ENCODE measurements at places on chromosomes 1 and 21. TPM values are rescaled to one million over a fixed set of nuclear protein-coding genes. Genes with fewer than 3 reads are reported as not detected.

DNA sequence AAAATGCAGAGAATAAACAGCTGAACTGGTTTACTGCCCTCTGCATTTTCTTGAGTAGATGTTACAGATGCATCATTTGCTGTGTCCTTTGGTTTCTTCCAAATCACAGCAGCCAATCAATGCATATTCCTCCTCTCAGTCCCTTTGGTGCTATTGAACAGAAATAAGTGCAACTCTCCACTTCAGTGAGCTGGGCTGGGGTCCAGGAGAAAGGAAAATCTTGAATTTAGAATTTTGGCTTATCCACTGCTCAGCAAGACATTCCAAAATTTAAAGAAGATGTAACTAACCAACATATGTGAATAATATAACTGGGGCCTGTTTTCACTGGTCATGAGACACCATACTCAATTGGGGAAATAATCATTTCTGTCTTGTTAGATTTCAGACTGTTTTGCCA is 39.2 kb downstream of the PRMT6 start:
- DNase-seq = no peak

Gene MARK1
- not detected for total RNA-seq

- DNase-seq = peak; percentile 60
Observed at GRCh38 chr21:26169611-26170470, 729 bp downstream of the APP start.

GRCh38 chr1:55426619-55427018 is 211.5 kb upstream of the USP24 start:
- DNase-seq = no peak

DNA sequence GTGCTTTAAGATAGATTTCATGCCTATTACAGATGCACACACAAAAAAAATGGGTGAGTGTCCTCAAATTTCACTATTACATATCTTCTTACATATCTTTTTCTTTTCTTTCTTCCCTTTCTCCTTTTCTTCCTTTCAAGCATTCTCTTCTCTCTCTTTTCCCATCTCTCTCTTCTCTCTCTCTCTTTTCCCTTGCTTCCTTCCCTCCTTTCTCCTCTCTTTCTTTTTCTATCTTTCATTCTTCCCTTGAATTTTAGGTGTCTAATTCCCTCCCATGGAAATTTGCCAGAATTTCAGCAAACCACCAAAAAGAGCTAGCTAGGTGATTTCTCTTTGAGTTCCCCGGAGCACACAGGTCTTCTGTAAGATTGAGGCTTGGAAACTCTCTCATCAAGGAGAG is 395.3 kb upstream of the RUNX1 start:
- DNase-seq = no peak

DNA sequence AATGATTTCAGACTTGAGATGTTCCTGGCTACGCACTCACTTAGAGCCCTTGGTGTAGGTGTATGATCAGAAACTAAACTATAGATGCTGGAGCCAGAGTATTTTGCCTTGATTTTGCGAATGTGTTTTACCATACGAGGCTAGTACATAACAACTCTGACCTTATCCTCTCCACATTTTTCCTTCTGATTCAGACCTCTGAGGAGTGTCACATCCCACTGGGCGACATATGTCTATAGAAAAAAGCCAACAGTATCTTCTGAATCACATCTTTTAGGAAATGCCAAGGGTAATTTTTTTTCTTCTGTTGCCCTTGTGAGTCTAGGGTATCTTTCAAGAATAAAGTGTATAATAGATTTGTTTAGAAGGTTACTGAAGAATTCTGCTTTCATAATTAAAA is 49.6 kb downstream of the AK4 start:
- no peak for DNase-seq

DNA sequence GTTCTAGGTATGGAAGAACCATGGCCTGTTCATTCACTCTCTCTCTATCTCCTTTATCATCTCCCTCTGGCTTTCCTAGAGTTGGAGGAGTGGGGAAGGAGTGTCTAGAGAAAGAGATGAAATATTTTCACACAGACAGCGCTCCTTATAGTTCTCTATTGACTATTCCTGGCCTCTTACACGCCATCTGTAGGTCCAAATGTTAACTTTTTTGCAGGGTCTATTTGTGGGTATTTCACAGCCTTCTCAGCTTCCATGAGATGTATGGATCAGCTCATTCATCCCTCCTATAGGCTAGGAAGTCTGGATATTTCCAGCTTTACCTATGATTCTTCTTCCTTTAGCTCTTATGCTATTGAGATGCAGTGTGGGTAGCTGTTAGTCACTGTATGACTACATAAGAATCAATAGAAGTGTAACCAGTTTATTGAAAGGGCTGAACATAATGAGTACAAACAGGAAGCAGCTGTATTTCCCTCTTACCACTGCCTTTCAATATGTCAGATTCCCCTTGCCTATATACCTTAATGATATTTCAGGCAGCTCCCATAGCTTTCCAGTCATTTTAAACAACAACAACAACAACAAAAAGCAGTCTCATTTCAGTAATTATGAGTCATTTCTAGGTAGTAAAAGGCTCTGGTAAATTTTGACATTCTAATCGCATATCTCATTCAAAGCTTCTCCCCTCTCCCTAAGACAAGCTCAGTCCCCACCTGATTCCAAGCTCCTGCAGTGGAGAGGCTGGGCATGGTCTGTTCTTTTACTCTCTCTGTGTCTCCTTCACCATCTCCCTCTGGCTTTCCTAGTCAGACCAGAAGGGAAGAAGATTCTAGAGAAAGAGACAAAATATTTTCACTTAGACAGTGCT is 149.5 kb downstream of the TTLL7 start:
- no peak for DNase-seq

- DNase-seq = no peak
Observed at GRCh38 chr21:25910809-25911208, 176.0 kb downstream of the GABPA start.

- DNase-seq = no peak
Observed at GRCh38 chr1:6688757-6689156, 12.9 kb downstream of the DNAJC11 start.

- DNase-seq = no peak
Observed at GRCh38 chr1:226407199-226407496, 745 bp downstream of the PARP1 start.

GRCh38 chr1:26184086-26184485 is 6.3 kb upstream of the CATSPER4 start:
- no peak for DNase-seq

DNA sequence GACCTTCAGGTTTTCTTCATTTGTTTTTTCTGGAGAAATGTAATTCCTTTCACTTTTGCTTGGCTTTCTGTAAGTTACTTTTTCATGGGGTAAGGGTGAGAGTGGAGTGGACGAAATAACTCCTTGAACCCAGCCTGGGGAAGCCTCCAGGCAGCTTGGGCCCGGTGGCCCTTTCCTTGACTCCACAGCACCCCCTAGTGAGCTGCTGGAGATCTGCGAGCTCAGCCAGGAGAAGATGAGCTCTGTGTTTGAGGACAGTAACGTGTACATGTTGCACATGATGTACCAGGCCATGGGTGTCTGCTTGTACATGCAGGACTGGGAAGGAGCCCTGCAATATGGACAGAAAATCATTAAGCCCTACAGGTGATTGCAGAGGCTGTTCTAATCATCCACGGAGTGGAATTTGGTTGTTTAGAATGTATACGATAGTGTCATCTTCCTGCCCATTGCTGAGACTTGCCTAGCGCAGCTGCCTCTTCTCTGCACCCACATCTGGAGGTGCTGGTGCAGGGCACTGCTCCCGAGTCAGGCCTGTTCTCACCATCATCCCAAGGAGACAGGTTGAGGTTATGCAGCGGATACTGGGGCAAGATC is 51.0 kb downstream of the SMYD2 start:
- peak; percentile 66 for DNase-seq

DNA sequence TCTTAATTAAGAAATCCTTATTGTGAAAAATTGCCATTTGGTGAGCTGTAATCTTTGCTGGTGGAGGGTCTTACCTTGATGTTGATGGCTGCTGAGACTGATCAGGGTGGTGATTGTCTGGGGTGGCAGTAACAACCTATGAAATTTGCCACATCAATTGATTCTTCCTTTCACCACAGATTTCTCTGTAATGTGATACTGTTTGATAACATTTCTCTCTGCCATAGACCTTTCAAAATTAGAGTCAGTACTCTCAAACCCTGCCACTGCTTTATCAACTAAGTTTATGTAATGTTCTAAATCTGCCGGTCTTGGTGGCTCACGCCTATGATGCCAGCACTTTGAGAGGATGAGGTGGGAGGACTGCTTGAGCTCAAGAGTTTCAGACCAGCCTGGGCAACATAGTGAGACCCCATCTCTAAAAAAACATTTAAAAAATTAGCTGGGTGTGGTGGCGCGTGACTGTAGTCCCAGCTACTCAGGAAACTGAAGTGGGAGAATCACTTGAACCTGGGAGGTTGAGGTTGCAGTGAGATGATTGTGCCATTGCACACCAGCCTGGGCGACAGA is 5.0 kb downstream of the KPNA6 start:
- DNase-seq = peak; percentile 33

DNA sequence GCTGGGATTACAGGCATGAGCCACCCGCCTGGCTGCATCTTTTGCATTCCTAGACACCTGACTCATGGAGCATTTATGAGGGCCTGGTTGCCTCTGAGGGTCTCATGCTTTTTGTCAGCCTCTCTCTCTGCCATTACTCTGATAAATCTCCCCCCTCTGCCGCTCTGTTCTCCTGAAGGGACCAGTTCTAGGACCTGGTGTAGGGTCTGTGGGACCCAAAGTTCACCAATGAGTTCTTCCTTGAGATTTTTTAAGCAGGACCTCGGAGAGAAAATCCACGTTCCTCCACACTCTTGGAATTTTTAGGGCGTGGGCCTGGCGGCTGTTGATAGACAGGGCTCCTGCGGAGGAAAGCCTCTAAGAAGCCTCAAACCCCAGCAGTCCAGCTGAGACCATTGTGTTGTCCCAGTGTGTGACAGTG is 91.9 kb upstream of the ERRFI1 start:
- DNase-seq = no peak

GRCh38 chr1:238898856-238899255 is 487.5 kb upstream of the CHRM3 start:
- DNase-seq = no peak

DNA sequence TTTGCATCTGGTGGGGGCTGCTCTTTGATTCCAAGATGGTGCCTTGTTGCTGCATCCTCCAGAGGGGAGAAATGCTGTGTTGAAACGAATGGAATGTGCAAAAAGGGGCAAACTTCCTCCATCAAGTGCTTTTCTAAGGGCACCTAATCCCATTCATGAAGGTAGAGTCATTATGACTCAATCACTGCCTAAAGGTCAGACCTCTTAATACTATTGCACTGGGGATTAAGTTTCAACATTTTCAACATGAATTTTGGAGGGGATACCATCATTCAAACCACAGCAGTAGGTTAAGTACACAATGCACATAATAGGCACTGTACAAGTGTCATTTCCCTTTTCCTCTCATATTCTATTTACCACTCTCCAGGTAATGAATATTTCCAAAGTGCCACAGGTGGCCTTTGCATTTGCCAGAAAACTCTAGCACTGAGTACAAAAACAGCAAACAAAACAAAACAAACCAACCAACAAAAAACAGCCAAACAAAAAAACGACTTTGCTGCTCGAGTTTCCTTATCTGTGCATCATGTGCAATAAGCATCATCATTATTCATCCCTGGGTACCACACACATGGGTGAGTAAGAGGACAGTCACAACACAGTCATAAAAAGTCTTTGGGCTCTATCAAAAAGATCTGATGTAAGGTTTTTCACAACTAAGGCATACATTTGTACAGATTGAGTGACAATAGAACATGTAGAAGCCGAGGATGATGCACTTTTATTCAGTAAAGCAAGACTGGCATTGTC is 42.5 kb downstream of the IFI44 start:
- DNase-seq = no peak

- no peak for DNase-seq
Observed at GRCh38 chr1:10943991-10944730, 68.3 kb upstream of the TARDBP start.

Gene SELP
- total RNA-seq = 0.70 TPM

GRCh38 chr1:225771661-225772322 is 5.8 kb upstream of the SRP9 start:
- DNase-seq = no peak

DNA sequence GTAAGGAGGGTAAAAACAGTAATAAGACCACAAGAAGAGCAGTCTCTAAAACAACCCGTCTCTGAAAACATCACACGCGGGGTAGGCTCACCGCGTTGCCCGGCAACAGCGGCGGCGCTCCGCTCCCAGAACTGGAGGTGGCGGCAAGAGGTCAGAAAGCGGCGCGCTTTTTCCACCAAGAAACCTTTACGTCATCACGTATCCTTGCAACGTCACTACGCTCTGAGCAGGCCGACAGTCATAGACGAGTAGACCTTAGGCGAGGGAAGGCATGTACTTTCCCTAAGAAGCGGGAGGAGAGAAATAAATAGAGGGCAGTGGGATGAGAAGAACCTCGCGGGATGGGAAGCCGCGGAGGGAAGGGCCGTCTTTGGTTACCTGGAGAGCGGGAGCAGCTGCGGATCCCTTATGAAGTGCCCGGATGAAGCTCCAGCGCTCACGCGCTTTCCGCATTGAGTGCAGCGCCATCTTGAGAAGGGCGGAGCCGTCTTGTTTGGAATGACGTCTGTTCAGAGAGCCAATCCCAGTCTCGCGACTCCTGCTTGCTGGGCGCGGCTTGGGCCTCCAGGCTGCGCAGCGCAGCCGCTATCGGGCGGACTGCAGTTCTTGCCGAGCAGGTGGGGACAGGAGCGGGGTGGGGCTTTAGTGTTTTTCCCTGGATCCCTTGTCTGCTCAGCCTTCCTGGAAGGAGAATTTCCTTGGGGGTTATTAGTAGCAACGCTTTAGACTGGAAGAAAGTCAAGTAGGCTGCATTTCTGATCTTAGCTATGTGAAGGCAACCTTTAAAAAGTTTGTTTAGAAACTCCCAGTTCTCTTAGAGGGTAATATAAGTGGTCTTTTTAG is at the start of gene WARS2:
TSS of gene WARS2 (minus strand) at position 477 of the 843 bp plus-strand sequence. CDS start at position 468, 9 bp downstream.
- DNase-seq = peak; percentile 95

GRCh38 chr1:197844651-197845050 is 57.8 kb upstream of the C1orf53 start:
- no peak for DNase-seq

- DNase-seq = no peak
Observed at GRCh38 chr1:12097321-12097720, 34.2 kb downstream of the TNFRSF8 start.

- no peak for DNase-seq
Observed at GRCh38 chr1:23224739-23225648, 7.7 kb upstream of the HTR1D start.

- no peak for DNase-seq
Observed at GRCh38 chr1:72105201-72105600, 177.1 kb downstream of the NEGR1 start.

GRCh38 chr1:100866041-100866900 is 28.4 kb downstream of the EXTL2 start:
- DNase-seq = no peak

Gene PHTF1
- 12.6 TPM for total RNA-seq

Data from activated CD4-positive, alpha-beta memory T cell treated with anti-CD3 and anti-CD28 coated beads for 36 hours (primary cell).